ENCODE measurements at places on chromosomes 5 and 9.

DNA sequence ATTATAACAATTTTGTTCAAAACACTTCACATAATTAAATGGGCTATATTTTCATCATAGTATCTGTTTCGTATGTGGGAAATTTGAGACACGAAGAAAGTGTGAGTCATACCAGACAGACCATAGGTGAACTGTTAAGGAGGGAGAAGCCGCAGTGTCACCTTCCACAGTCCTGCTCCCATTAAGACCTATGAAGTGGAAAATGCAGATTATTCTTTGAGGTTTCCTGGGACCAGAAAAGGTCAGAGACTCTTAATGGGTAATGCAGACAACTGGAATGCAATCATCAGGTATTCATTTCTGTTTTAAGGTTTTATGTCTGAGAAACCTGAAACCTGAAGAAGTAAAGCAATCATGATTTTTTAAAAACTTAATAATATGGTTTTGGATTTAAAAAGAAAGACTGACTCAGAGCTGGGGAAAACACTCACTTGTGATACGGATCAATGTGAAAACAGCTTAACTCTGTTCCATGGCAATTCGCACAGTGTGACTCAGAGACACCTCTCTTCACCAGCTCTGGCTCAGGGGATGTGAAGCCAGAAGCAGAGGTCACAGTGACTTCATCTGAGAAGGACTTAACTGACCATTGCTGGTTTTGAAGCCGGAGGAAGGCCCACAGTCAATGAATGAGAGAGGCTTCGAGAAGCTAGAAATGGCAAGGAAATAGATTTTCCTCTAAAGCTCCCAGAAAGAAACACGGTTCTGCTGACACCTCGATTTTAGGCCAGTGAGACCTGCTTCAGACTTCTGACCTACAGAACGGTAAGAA is 17.2 kb upstream of the GCNT1 start:
- no peak for DNase-seq

- no peak for DNase-seq
Observed at GRCh38 chr5:74143721-74144330, 496.7 kb downstream of the ENC1 start.

DNA sequence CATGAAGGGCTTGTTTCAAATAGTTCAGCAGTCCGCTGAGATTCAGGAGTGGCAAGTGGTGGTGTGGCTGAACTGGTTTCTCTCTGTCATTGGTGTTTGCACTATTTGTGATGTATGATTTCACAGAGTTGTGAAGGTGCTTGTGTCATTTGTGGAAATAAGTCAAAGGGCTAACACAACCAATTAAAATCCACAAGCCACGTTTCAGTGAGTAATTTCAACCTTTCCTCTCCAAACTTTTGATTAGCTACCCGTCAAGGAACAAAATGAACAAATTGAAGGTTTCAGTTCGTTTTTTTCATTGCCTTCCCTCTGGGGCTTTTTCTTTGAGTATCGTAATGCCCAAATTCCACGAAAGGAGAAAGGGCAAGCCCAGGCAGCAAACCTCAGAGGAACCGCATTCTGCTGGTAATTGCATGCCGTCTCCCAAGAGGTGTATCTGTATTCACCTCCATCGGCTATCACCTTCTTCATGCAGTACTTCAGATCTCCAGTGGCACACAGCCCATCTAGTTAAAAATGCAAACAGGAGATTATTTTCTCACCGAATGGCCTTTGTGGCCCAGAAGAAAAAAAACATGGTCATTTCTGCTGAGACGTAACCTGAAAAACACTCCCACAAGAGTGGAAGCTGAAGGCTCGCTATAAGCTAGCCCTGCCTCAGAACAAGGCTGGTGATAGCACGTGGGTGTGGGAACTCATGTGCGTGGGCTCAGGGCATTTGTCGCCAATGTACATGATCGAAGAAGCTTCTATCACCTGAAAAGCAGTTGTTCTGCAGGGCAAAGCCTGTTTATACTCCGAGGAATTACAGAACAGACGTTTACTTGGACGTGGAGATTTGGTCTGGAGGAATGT is 197.1 kb downstream of the NR3C1 start:
- no peak for DNase-seq

DNA sequence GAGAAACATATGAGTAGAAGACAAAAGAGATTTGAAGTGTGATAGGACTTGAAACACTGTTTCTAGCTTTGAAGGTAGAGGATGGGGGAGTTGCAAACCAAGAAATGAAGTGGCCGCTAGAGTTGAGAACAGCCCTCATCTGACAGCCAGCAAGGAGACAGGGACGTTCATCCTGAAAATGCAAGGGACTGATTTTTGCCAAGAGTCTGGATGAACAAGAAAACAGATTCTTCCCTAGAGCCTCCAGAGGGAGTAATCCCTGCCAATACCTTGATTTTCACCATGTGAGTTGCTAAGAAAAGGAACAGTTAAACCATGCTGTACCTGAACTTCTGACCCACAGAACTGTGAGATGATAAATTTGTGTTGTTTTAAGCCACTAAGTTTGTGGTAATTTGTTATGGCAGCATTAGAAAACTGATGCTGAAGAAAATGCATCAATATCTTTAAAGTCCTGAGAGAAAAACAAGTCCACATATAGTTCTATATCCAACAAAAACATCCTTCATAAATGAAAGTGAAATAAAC is 154.0 kb upstream of the ADAMTSL1 start:
- DNase-seq = no peak

DNA sequence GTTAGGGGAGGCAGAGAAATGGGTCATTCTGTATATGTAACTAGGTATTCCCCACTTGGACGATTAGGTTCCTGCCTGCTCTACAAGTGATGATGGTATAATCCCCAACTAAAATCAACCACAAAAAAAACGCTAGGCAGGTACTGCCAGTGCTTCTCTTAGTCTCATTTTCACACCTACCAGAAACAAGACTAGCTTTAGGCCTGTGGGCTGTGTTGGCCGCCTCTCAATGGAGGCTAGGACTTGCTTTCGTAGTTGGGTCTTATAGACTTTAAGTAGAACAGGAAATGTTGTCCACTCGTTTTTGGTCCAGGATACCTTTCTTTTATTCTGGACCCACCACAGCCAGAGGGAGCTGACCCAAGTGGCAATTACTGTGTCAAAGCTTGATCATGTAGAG is 111.8 kb downstream of the UNC13B start:
- no peak for DNase-seq

- no peak for DNase-seq
Observed at GRCh38 chr5:179512452-179513000, 37.8 kb upstream of the RUFY1 start.

GRCh38 chr5:72376381-72376780 is 56.2 kb downstream of the PTCD2 start:
- no peak for DNase-seq

- no peak for DNase-seq
Observed at GRCh38 chr5:92553326-92553725, 1027.7 kb downstream of the NR2F1-AS1 start.

DNA sequence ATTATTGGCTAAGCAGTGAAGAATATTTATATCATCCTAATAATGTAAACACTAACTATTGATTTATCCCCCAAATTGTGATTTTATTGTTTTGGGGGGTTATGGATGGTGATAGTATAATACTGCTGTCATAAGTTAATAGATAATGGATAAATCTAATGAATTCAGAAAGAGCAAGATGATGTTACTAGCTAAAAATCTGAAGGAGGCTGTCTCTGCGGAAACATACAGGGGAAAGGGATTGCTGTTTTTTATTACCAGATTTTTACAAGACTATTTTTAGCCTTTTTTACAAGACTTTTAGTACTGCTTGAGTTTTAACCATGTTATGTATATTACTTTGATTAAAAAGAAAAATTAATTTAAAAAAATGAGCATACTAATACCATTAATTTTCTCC is 5.3 kb upstream of the ABL1 start:
- DNase-seq = no peak

DNA sequence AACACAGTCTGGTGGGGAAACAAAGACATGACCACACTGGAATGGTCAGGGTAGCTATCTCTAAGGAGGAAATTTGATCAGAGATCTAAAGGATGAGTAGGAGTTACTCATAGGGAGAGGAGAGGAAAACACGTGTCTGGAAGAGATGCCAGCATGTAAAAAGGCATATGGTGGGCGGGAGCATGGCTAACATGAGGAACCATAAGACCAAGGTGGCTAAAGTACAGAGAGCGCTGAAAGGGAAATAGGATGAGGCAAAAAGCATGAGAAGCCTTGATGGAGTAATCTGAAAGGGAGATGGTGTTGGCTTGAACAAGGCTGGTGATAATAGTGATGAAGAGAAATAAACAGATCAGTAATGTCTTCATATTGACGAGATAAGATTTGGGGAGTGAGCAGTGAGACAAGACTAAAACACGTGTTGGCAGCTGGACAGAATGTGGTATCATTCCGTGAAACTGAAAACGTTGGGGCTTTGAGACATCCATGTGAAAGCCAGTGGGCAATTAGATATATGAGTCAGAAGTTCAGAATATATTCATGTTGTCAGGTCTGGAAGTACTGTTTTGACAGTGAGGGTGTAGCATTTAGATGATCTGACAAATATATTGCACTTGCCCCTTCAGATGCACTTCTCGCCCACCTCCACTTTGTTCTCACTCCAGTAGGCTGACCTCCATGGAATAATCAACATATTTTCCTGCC is 209.1 kb upstream of the KCNN2 start:
- DNase-seq = no peak

- DNase-seq = no peak
Observed at GRCh38 chr9:27701587-27701986, 128.3 kb upstream of the C9orf72 start.

- peak; percentile 37 for DNase-seq
Observed at GRCh38 chr5:180070756-180071530, 616 bp downstream of the RNF130 start.

- DNase-seq = no peak
Observed at GRCh38 chr5:153835891-153836515, 202.7 kb downstream of the FAM114A2 start.

GRCh38 chr5:132667761-132668705 is 5.8 kb upstream of the IL4 start:
- DNase-seq = no peak

DNA sequence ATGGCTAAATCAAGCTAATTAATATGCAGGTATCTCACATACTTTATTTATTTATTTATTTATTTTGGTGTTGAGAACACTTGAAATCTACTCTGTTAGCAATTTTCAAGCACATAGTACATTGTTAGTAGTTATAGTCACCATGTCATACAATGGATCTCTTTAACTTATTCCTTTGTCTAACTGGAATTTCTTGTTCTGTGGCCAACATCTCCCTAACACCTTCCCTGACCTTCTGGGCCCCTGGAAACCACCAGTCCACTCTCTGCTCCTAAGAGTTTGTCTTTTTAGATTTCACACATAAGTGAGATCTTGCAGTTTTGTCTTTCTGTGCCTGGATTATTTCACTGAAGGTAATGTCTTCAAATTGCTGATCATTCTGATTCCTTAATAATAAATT is 229.1 kb downstream of the SEMA5A start:
- DNase-seq = no peak

DNA sequence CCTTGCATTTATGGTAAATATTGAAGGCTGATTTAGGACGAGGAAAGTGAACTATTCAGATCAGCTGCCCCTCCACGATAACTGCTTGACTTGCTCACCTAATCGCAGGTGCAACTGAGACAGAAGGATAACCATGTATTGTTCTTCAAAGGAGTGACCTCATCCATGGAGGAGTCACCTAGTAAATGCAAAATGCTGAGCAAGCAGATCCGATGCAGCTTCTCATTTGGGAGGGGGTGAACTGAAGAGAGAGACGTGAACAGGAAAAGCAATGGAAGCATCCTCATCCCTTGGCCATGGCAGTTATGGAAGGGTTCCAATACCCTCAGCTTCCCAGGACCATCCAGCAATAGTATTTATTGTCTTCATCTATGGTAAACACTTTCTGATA is 47.5 kb downstream of the RASGRF2 start:
- DNase-seq = no peak

DNA sequence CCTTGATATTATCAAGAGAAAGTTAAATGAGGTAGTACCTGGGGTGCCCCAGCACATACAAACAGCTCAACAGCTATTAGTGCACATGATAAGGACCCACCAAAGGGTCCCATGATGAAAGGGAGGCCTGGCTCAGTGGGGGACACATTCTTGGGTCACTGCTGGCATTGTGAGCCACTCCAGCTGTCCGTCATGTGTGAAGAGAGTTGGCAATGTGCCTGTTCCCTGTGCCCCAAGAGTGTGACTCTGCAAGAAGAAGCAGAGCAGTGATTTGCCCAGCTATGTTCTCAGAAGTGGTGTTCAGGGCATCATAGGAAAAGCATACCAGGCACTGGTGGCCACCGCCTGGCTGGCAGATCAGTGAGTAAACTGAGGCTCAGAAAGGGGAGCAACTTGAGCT is 37.1 kb upstream of the TDRD7 start:
- DNase-seq = no peak

All from prostate gland (tissue), 2 donors.